ENCODE measurements at places on chromosomes 11 and 22.

DNA sequence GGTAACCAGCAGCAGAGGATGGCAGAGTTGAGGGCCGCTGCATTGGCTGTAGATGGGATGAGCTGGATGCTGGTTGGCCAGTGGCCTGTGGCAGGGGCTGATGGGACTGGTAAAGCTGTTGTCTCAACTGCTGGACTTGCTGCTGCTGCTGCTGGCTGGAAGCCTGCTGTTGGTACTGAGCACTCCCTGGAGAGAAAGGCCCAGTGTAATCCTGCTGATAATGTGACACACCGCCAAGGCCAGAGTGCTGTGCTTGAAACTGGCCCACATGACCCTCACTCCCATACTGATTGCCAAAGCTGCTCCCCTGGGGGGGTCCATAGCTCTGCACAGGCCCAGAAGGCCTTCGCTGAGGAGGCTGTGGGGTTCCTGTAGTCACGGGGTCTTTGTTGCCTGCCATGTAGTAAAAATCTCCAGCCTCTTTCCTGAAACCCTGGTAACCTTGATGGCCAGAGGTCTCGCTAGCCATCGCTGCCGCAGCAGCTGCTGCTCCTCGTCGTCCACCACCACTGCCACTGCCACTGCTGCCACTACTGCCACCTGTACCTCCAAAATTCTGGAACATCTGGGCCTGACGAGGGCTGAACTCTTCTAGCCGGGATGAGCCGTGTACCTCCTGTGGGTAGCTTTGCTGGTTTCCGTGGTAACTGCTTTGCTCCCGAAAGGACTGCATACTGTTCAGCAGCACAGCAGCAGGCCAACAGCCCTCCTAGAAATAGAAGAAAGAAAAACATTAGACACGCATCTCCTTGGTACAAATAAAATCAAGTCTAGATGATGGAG, 55.6 kb downstream of the TCF20 start:
- no peak for DNase-seq

GRCh38 chr11:35376613-35377012, 42.7 kb downstream of the SLC1A2 start:
- no peak for DNase-seq

GRCh38 chr11:6472934-6473333, 807 bp downstream of the TRIM3 start:
- DNase-seq: no peak

GRCh38 chr11:119839476-119840133, 110.6 kb upstream of the NECTIN1 start:
- no peak for DNase-seq

- DNase-seq: no peak
Measured at GRCh38 chr22:37999236-37999635, 14.9 kb upstream of the SOX10 start.

GRCh38 chr11:89016214-89016613, 49.6 kb downstream of the GRM5 start:
- no peak for DNase-seq

DNA sequence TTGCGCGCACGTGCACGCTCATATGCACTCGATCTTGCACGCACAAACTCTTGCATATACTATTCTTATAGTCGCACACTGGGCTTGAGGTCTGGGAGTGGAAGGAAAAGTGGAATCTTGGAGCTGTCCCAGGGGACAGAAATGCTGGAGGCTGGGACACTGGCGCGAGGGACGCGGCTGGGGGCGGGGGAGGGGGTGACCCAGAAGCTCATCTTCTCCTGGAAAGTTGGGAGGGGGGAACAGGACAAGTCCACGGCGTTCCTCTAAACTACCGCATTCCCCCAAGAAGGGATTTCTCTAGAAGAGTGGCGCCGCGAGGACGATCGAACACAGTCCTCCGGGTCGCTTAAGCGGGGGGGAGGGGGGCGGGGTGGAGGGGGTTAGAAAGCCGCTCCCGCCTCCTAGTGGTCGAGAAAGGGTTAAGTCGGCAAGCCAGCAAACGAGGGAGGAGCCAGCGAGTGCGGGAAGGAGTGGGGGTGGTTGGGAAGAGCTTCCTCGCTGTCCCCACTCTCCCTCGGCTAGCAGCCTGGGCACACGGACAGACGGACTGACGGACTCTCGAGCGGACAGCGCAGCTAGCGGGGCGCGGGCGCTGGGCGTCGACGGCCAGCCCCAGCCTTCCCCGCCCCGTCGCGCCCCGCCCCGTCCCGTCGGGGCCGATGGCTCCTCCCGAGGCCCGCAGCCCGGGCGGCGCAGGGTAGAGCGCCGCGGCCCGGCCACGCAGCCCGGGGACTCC, at the start of gene RTN4RL2:
Gene RTN4RL2 (plus strand): TSS at position 507 of the 736 bp plus-strand sequence. CDS start 338 bp downstream, outside the sequence.
- no peak for DNase-seq

DNA sequence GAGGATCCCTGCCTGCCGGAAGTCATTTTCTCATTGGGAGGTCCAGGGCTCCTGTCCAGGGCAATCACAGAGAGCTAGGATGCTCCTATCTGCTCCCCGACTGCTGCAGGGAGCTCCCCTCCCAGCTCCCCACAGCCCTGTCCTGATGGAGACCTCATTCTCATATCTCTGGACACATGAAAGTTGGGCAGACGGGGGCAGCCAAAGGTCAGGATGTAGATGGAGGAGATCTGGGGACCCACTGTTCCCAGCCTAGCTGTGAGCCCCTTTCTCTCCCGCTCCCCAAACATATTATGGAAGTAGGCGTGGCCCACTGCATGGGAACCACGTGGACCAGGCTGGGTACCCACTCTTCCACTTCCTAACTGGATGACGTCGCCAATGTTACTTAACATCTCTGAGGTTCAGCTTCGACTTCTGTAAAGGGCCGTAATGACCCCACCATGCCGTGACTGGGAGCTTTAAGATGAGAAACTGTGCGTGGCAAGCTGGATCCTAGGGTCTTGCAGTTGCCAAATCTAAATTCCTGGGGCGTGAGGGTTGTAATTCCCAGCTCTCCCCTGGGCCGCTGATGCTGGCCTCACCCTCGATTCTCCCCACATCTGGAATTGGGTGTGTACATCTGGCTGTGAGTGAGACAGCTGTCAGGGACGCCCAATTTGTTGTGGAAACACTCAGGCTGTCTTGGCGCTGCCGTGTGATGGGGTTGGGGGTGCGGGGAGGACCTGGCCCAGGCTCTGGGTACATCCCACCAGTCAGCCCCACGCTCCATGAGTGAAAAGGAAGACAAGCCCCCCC, 1.8 kb downstream of the CDC42EP2 start:
- no peak for DNase-seq

GRCh38 chr11:75406338-75406777, 7.0 kb downstream of the RPS3 start:
- no peak for DNase-seq

DNA sequence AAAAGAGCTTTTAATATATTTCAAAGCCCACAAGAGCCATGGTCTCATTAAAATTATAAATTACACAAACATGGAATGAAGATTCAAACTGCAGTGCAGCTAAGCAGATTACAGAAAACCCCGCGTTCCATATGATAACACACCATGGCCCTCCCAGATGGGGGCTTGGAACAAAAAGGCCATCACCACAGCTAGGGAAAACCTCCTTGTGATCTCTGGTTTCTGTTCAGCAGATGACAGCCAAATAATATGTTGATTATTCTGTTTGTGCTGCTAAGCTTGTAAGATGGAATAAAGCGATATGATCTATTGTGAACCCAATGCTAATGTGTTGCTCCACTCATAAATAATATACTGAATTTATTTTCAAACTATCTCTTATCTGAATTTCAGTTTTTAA, 28.5 kb downstream of the IMMP1L start:
- DNase-seq: no peak

DNA sequence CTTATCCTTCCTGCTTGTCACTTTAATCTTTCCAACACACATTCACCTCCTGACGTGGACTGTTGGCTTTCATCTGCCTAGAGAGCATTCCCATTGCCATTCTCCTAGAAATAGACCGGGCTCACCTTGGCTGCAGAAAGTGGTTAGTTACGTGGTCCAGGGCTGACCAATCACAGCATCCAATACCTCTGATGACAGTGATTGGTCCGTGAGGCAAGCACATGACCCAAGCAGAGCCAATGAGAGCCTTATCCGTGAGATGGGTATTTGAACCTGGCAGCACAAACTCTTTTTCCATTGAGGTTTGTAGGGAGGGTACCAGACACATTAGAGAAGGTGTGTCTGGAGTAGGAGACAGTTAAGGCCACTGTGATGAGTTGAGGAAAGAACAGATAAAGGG, 85.8 kb downstream of the MIAT start:
- DNase-seq: no peak

DNA sequence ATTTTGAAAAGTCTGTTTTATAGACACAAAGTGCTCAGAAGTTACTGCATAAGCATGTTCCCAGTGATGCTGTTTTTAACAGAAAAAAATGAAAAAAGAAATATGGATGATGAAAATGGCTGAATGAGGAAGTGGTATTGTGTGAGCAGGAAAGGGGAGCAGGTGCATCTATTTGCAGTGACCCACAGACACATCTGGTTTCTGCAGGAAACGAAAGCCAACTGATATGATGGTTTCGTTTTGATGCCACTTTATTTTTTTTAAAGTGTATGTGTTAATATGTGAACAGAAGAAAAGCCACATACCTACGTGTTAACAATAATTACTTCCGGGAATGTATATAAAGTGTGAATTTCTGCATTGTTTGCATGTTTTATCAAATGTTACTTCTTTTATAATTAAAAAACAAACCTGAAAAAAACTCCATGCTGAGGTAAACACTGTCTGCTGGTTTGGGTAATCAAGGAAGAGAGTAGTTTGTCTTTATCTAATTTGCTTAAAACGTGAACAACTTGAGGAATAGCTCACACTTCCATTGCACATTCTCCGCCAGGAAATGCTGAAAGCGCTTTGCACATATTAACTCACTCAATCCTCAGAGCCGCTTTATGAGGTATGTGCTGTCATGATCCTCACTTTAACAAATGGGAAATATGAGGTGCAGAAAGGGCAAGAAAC, 1335.9 kb downstream of the TBC1D22A start:
- no peak for DNase-seq

GRCh38 chr11:16981651-16982194, 32.5 kb downstream of the PLEKHA7 start:
- DNase-seq: no peak

GRCh38 chr11:95556342-95557163, 233.0 kb downstream of the FAM76B start:
- DNase-seq: no peak

- DNase-seq: no peak
Measured at GRCh38 chr11:3157381-3158130, 7.6 kb downstream of the OSBPL5 start.

- no peak for DNase-seq
Measured at GRCh38 chr11:65920372-65920802, 1.2 kb downstream of the DRAP1 start.

DNA sequence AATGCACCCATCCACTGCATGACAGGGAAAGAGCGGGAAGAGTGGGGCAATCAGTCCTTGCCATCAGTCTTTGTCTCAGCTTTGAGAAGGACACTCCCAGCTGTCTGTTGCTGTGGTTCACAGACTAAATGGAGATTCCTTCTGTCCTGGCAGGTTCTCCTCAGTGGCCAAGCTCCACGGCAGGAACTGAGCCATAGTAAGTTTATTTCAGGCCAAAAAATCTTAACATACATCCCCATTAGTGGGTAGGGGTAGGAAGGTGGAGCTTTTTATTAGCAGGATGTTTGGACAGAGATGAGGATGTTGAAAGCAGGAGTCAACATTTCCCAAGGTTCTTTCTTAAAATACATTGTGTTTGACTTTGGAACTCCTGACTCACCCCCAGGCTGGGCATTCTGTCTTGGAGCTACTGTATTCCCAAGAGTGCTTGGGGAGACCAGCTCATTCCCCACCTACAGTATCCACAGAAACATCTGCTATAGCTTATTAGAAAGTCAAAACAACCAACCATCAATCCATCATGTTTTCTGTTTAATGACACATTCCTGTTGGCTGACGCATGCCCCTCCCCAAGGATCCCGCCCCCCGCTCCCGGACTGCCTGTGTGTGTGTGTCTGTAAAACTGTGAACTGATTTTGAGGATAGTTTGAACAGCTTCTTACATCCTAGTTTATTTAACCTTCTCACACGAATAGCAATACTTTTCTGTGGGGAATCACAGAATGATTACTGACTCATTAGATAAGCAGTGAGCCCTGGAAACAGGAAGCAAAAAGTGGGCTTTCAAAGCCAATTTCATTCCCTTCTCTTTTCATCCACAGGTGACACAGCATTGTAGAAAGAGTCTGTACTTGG, 109.5 kb downstream of the CCDC81 start:
- no peak for DNase-seq

DNA sequence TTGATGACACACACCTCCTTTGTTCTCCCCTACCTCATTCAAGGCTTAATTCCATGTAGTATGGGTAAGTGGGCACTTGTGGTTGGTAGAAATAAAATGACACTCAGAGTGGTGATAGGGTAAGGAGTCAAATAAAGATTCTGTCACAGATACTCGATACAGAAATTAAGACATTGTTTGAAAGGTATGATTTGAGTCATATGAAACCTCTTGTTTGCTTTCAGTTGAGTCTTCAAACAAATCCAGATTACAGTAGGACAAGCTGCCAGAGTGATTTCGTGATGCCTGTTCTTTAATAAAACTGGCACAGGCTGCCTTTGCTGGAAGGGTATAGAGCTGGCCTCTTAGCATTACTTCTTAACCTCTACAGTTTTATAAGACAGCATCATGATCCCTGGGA, 182.4 kb downstream of the SPON1 start:
- no peak for DNase-seq

- no peak for DNase-seq
Measured at GRCh38 chr11:86893235-86893634, 62.0 kb downstream of the FZD4 start.

DNA sequence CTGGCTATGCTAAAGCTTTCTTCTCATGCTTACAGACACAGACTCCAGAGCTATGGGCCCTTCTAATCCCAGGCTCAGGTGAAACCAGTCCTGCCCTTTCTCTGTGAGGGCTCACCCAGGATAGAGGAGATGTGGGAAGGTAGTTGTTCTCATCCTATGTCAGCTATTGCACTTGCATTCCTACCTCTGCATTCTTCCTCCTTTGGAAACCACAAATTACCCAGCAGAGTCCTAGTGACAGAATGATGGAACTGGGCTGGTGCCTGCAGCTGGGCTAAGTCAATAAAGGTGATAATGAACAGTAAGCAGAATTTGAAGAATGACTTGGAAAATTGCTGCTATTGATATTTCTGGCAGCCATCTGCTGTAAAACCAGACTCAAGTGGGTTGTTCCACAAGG, 560.0 kb downstream of the TMEM135 start:
- DNase-seq: no peak

GRCh38 chr22:36839356-36840073, 21.3 kb upstream of the NCF4 start:
- no peak for DNase-seq

DNA sequence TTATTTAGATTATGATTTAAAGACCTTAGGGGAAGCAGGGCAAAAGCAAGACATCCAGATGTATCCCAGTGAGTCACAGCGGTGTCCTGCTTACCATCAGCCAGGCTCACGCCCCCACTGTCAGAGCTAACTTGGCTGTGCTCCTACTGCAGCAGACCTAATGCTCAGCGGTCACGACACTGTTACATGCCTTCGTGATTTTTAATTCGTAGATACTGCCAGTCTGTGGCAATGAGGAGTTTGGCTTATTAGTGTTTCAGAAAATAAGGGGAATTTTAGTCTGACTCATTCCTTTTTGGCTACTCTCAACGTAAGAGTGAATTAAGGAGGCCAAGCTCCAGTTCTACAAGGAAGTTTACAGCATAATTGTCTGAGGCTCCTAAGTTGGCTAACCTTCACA, 22.7 kb downstream of the EFCAB6 start:
- no peak for DNase-seq
